ENCODE measurements at places on chromosomes 7 and 10. TPM values are rescaled to one million over a fixed set of nuclear protein-coding genes. Genes with fewer than 3 reads are reported as not detected.

DNA sequence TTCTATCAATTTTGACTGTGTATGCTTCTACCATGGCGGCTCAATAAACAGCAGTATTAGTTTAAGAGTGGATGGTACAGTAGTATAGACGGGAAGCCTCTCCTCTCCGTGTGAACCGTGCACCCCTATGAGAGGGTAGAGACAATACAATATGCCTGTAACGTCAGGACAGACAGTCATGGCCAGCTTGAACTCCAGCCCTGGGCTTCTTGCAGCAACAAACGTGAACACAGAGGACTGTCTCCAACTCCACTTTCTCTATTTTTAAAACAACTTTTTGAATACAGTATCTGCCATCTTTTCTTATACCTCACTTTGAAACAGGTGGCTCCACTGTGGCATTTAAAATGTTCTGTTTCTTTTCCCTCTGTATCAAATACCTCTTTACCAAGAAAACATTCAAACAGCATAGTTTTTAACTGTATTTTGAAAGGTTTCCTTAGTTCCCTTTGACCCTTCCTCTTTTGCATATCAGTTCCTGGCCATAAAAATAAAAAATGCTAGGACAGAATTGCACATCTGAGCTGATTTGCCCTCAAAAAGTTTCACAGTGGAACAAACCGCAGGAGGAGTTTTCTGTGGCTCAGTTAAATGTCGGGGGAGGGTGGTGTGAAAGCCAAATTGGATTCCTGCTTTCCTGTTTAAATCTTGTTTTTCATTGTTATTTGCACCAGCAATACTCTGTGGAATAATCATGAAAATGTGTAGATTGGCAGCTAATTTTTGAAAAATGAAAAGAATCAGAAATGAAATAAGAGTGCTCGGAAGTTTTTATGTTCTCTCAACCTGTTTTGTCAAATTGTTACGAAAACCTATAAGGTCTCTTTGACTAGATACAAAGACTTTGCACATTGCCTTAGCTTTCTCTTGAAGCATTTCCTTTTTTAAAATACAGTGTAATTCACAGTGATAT lies 8.0 kb downstream of the IKZF1 start:
- no peak for DNase-seq

The NRCAM gene
- total RNA-seq: 0.97 TPM

- DNase-seq: no peak
Measured at GRCh38 chr7:21383227-21384220, 44.4 kb upstream of the SP4 start.

DNA sequence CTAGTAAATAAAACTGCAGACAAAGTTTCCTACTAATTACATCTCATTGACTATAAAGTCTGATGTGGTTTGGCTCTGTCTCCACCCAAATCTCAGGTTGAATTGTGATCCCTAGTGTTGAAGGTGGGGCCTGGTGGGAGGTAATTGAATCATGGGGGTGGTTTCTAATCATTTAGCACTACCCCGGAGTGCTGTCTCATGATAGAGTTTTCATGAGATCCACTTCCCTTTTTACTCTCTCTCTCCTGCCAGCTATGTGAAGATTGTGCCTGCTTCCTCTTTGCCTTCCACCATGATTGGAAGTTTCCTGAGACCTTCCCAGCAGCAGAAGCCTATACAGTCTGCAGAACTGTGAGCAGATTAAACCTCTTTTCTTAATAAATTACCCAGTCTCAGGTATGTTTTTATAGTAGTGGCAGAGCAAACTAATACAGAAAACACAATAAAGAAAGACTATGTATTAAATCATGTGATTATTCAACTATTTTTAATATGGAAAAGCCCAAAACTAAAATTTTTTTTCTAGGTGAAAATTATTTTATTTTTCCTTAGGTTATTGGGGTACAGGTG lies 232.1 kb downstream of the FZD1 start:
- no peak for DNase-seq

The TRIM56 gene
- total RNA-seq: 16.0 TPM

GRCh38 chr7:30445770-30446169 lies 32.8 kb downstream of the NOD1 start:
- DNase-seq: peak; percentile 87

DNA sequence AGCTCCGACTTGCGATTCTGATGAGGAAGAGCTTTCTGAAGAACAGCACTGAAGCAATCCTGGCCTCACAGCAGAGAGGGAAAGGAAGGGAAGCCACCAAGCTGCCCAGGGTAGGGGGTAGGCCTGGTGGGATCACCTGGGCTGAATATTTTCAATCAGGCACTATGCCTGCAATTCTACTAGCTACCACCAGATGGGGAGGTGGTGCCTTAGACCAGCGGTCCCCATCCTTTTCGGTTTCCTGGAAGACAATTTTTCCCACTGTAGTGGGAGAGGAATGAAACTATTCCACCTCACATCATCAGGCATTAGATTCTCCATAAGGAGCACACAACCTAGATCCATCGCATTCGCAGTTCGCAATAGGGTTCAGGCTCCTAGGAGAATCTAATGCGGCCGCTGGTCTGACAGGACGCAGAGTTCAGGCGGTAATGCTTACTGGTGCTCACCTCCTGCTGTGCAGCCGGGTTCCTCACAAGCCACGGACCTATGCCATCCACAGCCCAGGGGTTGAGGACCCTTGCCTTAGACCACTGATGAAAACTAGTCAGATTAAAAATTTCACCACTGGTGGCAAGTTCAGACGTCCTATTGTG lies 2.7 kb downstream of the LRRC20 start:
- DNase-seq: no peak

- no peak for DNase-seq
Measured at GRCh38 chr7:76231583-76231982, 29.9 kb downstream of the SRRM3 start.

DNA sequence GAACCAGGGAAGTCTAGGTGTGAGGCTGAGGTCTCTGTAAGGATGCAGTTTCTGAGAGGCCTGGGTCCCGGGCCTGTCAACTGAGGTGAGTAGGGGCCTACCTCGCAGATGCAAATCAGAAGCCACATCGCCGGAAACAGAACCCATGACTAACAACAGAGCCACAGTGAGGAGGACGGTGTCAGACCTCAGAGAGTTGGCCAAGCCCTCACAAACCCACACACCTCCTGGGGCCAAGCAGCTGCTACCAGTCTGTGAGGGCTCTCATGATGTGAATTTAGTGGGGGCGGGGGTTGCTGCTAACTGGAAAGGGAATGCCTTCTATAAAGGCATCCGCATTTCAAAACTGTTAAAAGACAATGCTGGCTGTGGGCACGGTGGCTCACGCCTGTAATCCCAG lies 103.0 kb downstream of the COBL start:
- no peak for DNase-seq

- DNase-seq: no peak
Measured at GRCh38 chr10:116611153-116611545, 9.6 kb upstream of the PNLIPRP2 start.

DNA sequence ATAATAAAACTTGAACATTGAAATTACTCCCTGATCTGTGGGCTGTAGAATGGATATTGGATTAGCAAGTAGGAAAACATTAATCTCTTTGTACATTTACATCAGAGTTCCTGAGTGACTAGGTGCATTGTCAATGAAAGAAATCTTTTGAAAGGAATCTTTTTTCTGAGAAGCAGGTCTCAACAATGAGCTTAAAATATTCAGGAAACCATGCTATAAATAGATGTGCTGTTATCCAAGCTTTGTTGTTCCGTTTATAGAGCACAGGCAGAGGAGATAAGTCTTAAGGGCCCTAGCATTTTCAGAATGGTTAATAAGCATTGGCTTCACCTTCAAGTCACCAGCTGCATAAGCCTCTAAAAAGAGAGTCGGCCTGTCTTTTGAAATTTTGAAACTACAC lies 41.3 kb upstream of the SLC16A12 start:
- DNase-seq: no peak

GRCh38 chr10:98997596-98997995 lies 238.1 kb downstream of the HPSE2 start:
- DNase-seq: no peak

- peak; percentile 71 for DNase-seq
Measured at GRCh38 chr7:18659746-18660145, 164.2 kb downstream of the HDAC9 start.

DNA sequence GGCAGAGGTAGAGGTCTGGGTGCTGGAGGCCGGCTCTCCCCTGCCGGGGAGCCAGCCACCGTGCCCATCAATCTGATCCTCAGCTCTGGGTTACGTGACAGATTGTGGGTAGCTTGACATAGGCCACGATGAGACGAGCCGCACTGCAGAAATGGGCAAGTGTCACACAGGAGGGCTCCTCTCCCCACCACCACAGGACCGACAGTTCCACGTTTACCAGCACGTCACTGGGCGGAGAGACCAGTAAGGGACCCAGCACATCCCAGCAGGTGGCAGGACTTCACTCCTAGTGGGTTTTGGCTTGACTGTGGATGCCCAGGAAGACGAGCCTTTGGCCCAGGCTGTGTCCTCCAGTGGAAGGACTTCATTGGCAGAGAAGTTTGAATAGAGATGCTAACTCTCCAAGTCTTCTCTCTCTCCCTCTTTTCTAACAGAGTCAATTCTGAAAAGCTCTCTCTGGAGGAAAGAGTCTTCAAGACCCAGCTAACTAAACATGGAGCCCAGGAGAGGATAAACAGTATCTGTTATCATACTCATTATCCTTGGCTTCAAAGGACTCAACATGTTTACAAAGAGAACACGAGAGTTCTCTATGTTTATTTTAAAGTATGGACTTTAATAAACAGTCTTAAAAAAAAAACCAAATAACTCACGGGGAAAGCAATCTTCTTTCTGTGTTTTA lies 129.3 kb upstream of the JCAD start:
- DNase-seq: peak; percentile 58

The PALD1 gene
- 0.32 TPM for total RNA-seq

DNA sequence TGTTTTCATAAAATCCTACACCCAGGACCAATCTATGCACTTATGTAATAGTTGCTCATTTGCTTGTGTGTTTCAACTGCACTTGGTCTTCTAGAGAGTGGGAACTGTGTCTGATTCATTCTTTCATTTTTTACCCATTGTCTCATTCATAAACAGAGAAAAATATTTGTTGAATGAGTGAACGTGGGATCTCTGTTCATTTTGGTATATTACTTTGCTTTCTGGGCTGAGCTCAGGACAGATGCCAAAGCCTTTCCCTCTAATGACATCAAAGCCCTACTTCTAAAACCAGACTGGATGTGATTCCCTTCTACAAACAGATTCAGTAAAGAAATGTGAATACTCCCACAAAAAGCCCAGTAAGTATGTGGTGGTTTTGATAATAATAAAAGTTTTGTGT lies 145.2 kb downstream of the ST7 start:
- peak; percentile 83 for DNase-seq

DNA sequence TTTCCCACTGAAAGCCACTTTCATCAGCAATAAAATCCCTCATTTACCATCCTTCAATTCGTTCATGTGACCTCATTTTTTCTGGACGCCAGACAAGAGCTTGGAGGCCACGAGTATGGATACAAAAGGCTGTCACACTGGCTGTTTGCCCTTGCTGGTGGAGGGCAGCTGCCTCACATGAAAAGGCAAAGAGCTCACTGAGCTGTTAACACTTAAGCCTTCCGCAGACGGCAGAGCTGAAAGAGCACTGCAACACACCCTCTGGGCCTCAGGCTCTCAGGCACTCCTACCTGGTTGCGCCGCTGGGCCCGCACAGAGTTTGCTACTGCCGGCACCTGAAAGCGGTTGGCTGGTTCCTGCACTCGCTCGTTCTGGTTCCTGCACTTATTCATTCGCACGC lies 193.5 kb downstream of the CFTR start:
- DNase-seq: no peak

The ASIC3 gene
- under 0.01 TPM for total RNA-seq

All from fibroblast of villous mesenchyme (primary cell).